Renal cortex interstitium (tissue), 15 donors: ENCODE measurements at places on chromosomes 5 and 9. TPM values are rescaled to one million over a fixed set of nuclear protein-coding genes. Genes with fewer than 3 reads are reported as not detected.

Gene SCGB3A2
- not detected for polyA plus RNA-seq

Gene INSL4
- not detected for polyA plus RNA-seq

Gene SGCD
- 5.0 TPM for polyA plus RNA-seq

Gene KIAA1958
- polyA plus RNA-seq = 16.6 TPM

Gene TLX3
- polyA plus RNA-seq = not detected

Gene P4HA2
- 50.3 TPM for polyA plus RNA-seq

Gene PCDHA1
- polyA plus RNA-seq = 0.09 TPM

Gene RASEF
- polyA plus RNA-seq = 7.5 TPM

Gene CARTPT
- polyA plus RNA-seq = not detected

Gene C1QTNF3
- polyA plus RNA-seq = 49.1 TPM

DNA sequence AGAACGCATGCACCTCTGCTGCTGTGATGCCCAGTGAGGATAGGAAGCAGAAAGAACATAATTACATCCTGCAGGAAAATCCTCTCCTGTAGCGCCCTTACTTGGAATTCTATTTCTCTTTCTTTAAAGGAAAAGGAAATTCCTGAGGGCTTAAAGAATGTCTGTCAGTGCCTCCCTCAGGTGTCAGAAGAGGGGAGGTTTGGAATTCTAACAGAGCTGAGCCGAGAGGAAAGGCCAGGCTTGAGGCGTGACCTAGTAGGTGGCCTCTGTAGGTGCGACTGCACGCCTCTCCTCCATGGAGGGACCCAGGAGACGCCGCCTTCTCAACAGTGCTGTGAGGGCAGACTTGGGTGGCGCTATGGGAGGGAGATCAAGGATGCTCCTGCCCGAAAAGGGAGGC, 55.9 kb upstream of the ERCC6L2 start:
- no peak for DNase-seq

GRCh38 chr9:130298662-130299279, 33.2 kb downstream of the HMCN2 start:
- DNase-seq = no peak

- no peak for DNase-seq
These were observed 232.3 kb upstream of the PTGER4 start for GRCh38 chr5:40447438-40447837.

DNA sequence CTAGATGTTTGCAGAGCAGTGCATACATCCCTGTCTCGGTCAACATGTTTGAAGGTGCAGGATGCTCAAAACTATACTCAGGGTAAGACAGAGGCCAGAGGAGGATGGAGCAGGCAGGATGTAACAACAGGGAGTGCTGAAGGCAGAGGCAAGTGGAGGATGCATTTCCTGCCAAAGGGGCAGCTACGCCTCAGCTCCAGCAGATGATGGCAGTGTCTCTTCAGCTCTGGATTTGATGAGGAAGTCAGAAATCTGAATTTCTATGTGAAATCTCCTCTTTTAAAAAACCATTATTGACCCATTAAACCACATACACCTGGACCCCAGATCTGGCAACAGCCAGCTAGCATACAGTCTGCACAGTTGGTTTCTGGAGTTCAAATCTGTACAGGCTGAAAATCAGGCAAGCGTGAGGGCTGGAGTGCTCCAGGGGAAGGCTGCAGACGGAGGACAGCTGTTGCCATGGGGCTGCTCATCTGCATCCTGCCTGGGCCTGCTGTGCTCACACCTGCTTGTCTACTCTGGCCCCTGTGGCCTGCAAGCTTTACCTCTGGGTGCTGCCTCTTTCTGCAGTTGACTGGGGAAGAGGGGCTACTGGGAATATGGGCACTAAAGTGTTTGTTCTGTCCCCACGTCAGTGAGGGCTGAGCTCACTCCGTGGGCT, 152.9 kb upstream of the SLC28A3 start:
- DNase-seq = no peak

- DNase-seq = no peak
These were observed 185.6 kb downstream of the TRPM3 start for GRCh38 chr9:70935856-70936255.

GRCh38 chr5:58629271-58630159, 46.6 kb downstream of the RAB3C start:
- DNase-seq = no peak

GRCh38 chr9:96299823-96300222, 2.2 kb downstream of the HSD17B3 start:
- DNase-seq = no peak

- no peak for DNase-seq
These were observed 578 bp upstream of the TNFAIP8 start for GRCh38 chr5:119355244-119355638.

DNA sequence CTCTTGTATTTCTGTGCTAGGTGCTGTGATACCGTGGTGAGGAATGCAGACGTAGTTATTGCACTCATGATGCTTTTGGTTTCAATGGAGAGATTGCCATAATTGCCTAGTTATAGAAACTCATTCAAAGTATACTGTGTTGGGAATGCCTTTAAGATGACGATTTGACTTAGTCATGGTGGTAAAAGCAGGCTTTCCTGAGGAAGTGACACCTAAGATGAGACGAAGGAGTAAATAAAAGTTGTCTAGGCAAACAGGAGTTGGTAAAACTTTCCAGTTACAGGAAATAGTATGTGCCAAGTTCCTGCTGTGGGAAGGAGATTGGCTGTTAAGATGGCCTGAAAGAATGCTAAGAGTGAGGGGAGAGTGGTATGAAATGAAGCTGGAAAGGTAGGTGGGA, 48.1 kb downstream of the FOCAD start:
- DNase-seq = no peak

DNA sequence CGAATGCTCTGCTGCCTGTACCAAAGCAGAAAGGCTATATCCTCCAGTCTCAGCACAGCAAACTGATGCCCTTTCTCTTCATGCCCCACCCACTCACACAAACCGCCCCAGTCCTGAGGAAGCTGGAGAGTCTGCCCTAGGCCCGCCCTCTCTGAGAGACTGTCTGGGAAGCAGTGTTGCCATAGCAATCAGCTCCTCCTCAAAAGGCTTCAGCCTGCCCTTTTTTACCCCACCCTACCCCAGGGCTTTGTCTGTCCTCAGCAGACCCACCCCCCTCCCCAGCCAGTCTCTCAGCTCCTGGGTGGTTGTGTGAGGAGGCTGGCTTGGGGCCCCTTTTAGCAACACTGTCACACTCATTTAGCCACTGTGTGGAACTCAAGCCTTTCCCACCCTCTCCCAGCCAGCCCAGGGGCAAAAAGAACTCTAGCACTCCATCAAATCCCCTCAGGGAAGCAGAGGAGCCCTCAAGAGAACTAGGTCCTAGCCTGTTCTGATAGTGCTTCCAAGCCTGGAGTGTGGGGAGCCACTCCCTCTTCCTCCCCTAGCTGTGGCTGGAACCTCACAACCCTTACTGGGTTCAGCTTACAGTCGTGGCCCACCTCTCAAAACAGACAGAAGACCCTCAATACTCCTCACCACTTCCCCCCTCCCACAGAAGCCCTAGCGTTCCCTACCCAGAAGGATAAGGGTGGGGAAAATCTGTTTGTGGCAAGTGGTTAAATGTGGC, 1.4 kb downstream of the ATOSB start:
- no peak for DNase-seq

GRCh38 chr9:97627624-97628023, 5.5 kb downstream of the TSTD2 start:
- no peak for DNase-seq

- no peak for DNase-seq
These were observed 168.1 kb upstream of the POC5 start for GRCh38 chr5:75885321-75885720.

GRCh38 chr9:7963026-7963425, 163.4 kb upstream of the DMAC1 start:
- DNase-seq = no peak

DNA sequence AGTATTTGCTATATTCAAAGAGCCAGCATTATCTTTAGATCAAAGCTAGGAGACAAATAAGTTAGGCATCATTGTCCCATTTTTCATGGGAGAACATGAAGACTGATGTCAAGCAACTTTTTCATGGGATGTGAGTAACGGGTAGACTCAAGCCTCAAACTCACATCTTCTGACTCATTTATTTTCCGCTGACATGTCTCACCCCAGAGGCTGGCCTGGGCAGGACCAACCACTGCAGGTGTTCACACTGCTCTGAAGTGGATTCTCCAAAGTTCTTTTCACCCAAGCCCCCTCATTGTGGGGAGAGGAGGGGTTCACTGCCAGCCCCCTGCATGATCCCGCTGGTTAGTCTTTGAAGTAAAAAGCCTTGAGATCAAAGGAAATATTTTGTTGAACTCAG, 34.9 kb upstream of the BASP1 start:
- no peak for DNase-seq

DNA sequence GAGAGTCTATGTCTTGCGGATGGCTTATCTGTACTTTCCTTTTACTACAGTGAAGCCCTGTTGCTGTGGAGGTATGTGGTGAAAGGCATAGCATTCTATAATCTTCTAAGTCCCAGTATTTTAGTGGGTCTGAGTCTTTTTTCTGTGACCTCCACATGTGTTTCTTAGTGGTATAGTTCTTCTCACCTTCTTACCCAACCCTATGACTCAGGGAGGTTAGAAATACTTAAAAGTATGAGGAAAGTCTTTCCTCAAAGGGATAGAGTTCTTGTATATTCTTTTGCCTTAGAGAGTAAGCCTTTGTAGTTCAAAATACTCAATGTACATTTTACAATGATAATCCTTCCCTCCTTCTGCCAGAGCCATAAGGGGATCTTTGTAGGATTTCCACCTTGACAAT, 621.9 kb upstream of the CTNND2 start:
- DNase-seq = no peak

GRCh38 chr9:108656566-108656965, 199.2 kb downstream of the ACTL7B start:
- DNase-seq = no peak

DNA sequence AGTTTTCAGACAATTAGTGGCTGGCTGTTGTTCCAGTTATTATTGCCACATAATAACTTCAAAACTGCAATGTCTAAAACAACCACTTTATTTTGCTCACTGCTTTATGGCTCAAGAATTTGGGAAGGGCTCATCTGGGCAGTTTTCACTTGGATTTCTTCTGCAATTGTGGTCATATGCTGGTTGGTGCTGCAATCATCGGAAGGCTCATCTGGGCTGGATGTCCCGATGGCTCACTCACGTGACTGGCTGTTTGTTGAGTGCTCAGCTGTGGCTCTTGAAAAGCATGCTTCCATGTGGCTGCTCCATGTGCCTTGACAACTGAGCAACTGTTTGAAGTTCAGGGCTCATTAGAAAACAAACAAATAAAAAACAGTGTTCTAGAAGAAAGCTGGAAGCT, 1032.5 kb downstream of the DTWD2 start:
- no peak for DNase-seq

DNA sequence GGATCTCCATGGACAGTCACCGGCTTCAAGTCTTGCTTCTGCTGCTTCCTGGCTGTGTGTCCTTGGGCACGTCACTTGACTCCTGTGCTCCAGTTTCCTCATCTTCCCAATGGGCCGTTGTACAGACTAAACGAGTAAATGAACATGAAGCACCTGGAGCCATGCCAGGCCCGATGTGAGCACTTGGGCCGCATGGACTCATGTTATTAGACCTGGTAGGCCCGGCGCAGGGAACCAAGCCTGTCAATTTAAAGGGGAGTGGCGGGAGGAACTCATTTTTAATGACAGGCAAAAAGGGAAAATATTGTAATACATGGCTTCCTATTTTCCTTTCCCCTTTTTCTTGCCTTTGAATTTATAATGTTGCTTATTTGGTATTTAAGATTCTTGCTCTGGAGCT, 47.5 kb downstream of the TENT4A start:
- DNase-seq = no peak

DNA sequence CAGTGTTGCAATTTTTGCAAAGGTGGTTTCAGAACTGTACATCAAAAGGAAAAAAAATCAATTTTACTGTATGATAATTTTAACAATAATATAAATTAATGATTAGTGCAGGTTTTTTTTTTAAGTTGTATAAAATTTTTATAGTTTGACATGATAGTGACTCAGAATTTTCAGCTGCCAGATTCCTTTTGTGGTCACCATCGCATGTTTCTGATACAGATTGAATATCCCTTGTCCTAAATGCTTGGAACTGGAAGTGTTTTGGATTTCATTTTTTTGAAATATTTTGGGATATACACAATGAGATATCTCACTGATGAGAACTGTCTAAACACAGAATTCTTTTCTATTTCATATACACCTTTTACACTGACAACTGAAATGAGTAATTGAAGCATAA, 361.3 kb downstream of the RAB3C start:
- DNase-seq = no peak

DNA sequence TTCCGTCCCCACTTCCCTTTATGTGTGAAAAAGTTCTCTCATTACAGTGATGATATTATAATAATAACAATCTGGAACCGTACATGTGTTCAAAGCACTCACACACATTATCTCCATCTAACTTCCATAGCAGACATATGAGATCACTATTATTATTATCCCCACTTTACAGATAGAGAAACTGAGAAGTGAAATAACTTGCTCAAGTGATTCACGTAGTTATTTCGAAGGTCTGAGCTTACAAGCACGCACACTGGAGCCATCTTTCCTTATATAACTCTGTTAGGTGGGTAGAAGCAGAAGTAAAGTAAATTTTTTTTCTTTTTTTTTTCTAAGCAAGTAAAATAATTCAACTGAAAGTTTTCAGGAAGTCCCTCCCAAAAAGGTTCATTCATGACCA, 62.9 kb upstream of the PTGER4 start:
- no peak for DNase-seq

DNA sequence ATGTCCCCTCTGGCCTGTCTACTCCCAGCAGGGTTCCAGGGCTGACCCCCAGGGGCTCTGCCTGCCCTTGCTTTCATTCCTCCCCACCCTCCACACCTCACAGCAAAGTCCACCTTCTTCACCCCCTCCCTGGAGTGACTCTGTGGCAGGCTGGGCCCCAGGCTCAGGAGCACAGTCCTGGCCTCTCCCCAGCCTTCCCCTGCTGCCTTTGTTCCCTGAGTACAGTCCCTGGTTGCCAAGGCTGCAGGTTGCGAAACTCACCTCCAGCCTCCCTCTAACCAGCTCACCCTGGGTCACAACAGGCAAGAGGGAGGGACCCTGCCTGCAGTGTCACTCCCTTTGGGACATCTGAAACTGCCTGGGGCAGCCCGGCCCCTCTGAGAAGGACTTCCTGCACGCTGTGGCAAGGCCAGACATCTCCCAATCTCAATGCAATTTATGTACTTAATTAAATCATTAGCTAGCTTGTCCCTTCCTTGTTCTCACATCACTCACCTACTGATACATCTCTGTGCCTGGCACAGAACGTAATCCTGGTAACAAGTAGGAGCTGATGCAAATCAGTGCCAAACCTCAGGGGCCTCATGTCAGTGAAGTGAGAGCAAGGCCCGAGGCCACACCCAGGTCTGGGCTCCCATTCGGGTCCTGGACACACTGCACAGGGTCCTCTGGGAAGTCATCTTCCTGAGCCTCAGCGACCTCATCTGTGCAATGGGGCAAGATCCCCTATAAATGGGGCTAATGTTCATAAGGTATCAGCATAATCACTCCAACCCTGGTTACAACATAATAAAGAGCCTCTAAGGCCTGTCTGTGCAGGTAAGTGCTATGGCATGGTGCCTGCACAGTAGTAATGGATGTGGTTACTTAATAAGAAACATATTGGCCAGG, 27.3 kb upstream of the TRIM14 start:
- no peak for DNase-seq

DNA sequence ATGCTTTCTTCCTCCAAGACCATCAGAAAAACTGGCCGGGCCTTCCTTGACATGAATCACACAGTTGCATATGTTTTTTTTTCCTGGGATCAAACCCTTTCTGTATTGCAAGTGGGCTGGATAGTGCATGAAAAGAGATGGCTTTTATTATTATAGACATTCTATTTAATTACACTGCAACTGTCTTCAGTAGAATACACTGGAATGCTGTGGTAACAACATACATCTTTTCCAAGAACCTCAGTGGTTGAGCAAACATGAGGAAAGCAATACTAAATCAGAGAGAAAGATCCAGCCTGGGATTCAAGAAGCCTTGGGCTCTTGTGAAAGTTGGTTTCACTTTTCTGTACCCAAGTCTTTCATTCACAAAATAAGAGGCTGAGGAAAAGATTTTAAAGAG, 193.0 kb downstream of the DMAC1 start:
- DNase-seq = no peak
